Activated CD4-positive, alpha-beta memory T cell treated with anti-CD3 and anti-CD28 coated beads, Interleukin-2, amount 10 ng/mL, durations not matched to agents 7 days and 5 days (primary cell): ENCODE measurements at places on chromosomes 6 and 20.

GRCh38 chr6:71488186-71488585, 199.6 kb downstream of the OGFRL1 start:
- no peak for DNase-seq

DNA sequence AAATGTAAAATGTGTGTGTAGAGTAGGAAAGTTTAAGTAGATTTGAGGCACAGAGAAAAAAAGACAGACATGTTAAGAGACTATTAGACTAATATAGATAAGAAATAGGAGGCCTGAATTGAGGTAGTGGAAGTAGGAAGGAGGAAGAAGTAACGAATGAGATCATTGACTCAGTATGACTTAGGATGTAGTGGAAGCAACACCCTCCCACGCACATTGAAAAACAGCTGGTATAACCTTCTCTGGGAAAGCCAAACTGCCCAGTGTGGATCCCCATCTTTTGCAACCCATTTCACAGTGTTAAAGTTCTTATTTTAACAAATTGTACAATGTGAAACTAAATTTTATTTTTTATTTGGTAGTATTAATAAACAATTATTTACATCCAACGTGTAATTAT, 89.1 kb downstream of the GRIK2 start:
- DNase-seq, result no peak

GRCh38 chr6:168232989-168233874, 86.3 kb downstream of the DACT2 start:
- no peak for DNase-seq

GRCh38 chr20:49894073-49894470, 21.3 kb downstream of the SPATA2 start:
- DNase-seq, result peak; percentile 52

GRCh38 chr20:1987826-1988225, 6.0 kb downstream of the PDYN start:
- DNase-seq, result no peak

- DNase-seq, result no peak
These were observed 23.3 kb upstream of the TOP1 start for GRCh38 chr20:41005361-41005729.
